ENCODE measurements at places on chromosomes 13 and 19.
A peak's percentile ranks its signal among the peaks of the same experiment; 100 is the strongest.

- no peak for DNase-seq
These were observed 47.7 kb upstream of the SPATA13 start for GRCh38 chr13:24112791-24113190.

- DNase-seq: no peak
These were observed 102.2 kb upstream of the MBNL2 start for GRCh38 chr13:97119943-97120342.

DNA sequence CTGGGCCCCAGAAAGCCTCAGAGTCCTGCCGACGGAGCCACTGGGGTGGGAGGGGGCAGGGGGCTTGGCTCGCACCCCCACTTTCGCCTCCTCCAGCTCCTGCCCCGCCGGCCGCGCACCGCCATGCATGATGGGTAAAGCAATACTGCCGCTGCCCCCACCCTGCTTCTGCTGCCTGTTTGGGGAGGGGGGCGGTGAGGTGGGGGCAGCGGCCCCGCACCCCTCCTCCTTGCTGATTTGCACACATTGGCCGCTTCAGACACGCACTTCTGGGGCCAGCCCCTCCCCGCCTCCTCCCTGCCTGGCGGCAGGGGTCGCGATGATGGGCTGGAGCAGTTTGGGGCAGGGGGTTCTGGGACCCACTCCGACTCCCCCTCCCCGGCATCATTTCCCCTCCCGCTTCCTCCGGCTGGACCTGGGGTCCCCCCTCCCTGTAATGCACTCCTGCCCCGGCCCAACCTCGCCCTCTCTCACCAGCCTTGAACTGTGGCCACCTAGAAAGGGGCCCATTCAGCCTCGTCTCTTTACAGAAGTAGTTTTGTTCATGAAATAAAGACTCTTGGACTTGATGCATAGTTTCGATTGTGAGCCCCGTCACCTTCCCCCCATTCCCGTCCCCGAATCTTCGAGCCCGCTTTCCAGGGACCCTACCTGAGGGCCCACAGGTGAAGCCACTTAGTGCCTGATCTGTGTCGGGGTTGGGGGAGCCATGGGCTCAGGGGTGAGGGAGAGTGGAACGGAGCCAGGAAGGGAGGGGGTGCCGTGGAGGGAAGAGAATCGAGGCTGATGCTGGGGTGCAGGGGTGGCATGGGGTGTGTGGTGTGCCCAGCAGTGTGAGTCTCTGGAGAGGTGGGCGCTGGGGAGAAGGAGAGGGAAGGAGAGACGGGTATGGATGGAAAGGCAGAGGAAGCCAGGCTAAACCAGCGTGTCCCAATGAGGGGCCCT lies 1.4 kb upstream of the HPN start:
- DNase-seq: no peak

DNA sequence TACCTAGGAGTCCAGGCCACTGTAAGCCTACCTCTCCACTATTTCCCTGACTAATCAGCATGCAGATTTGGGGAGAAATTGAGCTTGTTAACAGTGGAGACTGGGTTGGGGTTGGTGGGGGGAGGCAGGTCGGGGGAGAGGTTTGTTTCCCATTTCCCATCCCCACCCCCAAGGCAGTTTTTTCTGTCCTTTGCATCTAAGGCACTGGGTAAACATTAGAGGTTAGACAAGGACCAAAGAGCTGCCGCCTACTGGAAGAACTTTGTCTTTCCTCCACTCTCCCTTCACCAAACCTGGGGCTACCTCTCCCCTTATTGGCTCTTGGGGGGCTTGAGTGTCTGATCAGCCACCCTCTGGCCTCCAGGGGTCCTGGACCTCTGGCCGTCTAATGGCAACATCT lies 953 bp downstream of the KCNN4 start:
- DNase-seq: peak; percentile 44

- DNase-seq: peak; percentile 70
These were observed 9.3 kb upstream of the RANBP3 start for GRCh38 chr19:5987077-5987818.

DNA sequence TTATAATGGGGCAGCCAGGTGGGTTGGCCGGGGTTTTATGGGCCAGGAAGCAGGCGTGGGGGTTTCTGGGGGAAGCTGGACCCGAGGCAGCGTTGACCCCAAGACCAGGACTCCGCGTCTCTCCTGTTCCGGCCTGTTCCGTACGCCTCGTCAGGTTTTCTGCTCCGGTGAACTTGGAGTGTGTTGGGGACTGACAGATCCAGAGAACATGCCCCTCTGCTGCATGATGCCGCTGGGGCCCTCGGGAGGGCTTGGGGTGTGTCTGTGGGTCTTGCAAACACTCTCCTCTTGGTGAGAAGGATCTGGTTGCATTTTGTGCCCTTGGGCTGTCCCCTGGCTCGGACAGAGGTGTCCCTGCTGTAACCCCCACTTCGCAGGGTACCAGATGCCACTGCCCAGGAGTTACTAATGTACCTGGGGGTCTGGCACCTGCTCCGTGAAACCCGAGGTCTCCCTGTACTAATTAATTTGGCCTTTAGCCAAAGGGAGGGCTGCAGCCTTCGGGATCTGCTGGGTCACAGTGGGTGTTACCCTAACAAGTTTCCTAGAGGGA lies 15.6 kb downstream of the KDM4B start:
- DNase-seq: no peak

DNA sequence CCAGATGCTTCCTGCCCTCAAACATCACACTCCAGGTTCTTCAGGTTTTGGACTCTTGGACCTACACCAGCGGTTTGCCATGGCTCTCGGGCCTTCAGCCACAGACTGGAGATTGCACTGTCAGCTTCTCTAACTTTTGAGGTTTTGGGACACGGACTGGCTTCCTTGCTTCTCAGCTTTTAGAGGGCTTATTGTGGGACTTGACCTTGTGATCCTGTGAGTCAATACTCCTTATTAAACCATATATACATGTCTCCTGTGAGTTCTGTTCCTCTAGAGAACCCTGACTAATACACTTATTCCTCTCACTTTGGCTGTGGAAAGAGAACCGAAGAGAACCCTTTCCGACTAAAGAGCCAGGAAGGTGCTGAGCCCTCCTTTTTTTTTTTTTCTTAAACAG lies 53.6 kb downstream of the LMO7 start:
- DNase-seq: no peak

DNA sequence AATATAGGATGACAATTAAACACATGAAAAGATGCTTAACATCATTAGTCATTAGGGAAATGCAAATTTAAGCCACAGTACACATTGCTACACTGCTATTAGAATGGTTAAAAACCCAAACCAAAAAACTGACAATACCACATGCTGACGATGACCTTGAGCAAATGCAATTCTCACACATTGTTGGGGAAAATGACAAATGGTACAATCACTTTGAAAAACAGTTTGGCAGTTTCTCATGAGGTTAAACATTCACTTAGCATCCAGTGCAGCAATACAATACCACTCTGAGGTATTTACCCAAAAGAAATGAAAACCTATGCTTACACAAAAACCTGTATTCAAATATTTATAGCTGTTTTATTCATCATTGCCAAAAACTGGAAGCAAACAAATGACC lies 11.3 kb downstream of the FLT3 start:
- no peak for DNase-seq

- DNase-seq: no peak
These were observed 48.0 kb downstream of the GGACT start for GRCh38 chr13:100540621-100541020.

DNA sequence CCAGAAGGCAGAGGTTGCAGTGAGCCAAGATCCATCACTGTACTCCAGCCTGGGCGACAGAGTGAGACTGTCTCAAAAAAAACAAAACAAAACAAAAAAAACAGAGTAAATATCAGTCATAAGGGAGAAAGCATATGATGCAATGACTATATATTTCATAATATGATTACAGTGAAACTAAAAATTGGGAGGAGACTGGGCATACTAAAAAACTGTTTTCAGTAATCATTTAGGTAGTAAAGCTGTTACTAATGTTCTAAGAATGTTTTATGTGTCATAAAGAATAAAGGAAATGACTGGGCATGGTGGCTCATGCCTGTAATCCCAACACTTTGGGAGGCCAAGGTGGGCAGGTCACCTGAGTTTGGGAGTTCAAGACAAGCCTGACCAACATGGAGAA lies 15.9 kb downstream of the ZNF573 start:
- no peak for DNase-seq

GRCh38 chr13:75258159-75258782 lies 223.7 kb downstream of the TBC1D4 start:
- peak; percentile 23 for DNase-seq

DNA sequence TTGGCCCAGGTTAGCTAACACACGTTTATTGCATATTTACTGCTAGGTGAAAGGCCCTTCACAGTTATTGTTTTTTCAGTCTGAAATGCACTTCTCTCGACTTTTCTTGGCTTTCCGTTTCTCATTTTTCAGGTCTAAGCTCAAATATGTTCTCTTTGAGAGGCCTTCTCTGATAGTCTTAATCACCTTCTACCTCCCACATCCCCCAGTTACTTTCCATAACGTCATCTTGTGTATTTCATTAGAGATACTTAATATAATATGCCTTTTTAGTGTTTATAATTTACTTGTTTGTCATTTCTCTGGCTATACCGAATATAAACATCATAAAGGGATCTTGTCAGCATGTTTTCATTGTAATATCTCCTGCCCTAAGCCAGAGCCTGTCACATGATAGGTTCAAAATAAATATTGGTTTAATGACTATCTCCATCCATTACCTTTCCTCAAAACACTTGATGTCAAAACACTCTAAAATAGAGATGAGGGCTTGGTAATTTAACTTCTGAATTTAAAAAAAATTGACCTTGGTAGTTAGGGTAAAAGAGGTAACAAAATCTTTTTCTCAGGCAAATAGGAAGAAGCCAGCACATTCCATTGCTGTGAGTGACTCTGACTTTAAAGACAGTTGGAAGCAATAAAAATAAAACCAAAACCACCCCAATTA lies 168.6 kb upstream of the RFC3 start:
- DNase-seq: no peak

Measured in erythroblast (primary cell).